Ammon's horn (tissue), 1 donor: ENCODE measurements at places on chromosomes 12 and 14.

DNA sequence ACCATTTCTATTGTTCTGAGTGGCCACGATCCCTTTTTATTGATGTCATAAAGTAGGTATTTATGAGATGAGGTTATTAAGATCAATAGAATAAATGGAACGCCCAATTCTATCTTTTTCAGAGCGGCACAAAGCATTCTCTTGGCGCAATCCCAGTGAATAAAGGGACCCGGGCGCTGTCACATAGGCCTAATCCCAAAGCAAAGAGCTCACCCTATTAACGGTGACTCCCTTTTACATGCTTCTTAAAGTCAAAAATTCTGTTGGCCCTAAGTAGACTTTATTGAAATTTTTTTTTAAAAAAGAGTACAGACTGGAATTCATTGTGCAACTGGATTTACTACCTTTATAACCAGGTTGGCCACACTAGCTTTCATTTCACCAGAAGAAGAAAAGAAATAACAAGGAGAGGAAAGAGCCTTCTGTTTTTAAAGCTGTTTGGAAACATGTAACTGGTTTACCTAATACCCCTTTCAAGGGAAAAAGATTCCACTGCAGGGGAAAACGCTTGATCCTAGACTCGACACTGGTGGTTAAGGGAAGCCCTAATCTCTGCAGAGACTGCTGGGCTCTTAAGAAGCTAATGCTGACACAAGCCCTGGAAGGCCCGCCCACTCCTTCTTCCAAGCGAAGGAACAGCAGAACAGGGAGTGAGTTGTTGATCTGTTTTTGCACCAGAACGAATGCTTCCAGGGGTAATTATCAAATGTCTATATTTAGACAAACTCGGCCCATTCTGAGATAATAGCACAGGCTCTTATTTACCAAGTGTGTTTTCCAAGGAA, 381.2 kb downstream of the BCL11B start:
- peak; percentile 16 for DNase-seq

DNA sequence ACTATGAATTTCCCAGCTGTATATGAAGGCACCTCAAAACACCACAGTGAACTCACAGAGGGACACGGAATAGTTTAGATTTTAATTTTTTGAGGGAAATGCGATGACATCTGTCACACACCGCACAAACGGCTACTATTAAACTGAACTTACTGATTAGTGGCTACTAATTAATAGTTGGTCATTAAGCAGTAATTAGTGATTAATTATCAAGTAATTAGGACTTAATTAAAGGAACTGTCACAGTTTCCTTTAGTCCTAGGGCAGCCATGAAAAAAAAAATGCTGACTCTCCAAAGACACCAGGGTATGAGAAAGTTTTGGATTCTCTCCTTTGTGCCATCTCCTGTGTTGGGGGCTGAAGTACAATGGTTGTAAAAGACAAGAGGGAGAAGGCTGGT, 2.9 kb downstream of the OAS1 start:
- DNase-seq = no peak

DNA sequence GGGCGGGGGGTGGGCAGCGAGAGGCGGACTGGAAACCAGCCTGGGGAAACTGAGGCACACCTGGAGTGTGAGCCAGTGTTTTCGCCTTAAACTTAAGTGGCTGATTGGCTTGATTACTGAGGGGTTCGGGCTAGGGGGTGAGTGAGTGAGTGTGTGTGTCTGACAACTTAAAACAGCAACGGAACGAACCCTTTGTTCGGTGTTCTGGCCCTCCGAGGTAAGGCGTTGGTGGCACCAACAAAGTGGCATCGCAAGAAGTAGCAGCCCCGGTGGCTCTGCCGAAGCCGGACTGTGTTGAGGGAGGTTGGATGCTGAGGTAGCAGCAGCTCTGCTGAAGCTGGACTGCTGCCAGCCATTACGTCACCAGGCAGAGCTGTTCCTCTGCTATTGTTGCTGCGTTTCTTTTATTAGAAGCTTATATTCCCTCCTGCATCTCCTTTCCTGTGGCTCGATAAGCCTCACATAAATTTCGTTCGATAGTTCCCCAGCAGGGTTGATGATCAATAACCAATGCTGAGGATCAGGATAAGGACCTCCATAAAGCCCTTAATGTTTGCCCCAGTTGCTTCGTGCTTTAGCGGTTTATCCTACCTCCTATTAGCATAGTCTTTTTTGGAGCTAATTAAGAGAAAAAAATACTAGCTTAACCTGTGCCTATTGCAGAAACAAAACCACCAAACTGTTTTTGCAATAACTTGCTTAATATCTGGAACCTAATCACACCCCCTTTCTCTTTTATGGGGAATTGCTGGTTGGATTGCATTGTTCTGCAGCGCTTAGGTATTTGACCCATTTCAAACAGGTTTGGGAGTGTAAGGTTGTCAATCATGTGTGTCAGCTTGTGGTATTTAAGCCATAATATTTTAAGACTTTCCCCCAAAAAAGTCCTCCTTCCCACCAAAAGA, 1.3 kb downstream of the GPR137C start:
- DNase-seq = peak; percentile 96

GRCh38 chr12:73053893-73054292, 781.7 kb downstream of the TRHDE start:
- no peak for DNase-seq

GRCh38 chr12:91613223-91613779, 430.7 kb upstream of the DCN start:
- DNase-seq = no peak

GRCh38 chr12:93358821-93359220, 18.9 kb upstream of the NUDT4 start:
- DNase-seq = no peak

DNA sequence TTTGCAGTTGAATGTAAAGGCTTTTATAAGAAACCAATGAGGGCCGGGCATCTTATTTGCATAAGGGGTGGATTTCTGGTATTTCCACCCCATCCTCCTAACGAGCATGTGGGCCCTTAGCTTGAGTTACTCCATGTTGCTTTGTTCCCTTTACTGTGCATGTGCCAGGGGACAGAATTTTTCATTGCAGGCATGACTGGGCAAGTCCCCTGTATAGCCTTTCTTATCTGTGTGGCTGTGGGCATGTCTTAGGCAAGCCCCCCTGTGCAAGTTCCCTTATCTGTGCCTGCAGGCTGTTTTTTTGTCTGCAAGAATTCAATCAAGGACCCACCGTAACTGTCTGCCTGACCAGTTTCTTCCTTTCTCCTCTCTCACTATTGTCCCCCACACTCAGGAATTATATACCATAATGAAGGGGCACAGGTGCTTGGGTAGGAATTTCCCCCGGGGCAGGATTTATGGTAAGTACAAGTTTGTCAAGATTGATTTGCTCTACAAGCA, 152.2 kb upstream of the CNOT2 start:
- no peak for DNase-seq

- DNase-seq = no peak
These were observed 42.4 kb upstream of the IGF1 start for GRCh38 chr12:102522768-102523167.

DNA sequence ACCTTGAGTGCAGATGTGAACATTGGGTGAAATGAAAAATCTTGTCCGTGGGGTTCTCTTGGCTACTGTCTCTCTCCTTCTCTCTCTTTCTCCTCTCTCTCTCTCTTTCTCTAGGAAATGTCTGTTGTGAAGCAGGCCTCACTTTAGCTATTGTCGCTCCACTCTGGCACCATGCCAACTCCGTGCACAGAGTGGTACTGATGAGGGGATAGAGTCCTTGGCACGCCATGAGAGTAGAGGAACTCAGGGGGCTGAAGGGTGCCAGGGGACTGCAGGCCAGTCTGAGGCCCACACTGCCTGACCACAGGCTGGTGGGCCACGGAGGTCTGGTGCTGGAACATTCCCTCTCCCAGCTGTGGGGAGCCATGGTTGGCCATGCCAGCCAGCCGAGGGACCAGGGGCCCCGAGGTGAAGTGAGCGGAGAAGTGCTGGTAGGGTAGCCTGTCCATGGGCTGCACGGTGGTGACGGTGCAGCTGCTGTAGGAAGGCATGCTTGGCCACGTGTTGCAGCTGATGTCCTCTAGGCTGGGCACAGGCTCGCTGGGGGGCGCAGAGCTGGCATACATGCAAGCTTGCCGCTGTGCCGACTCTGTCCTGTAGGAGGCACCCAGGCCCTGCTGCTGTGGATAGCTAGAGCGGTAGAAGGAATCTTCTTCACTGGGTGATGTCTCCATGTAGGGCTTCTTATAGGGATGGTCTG, 50.4 kb downstream of the TBX5 start:
- DNase-seq = peak; percentile 7

DNA sequence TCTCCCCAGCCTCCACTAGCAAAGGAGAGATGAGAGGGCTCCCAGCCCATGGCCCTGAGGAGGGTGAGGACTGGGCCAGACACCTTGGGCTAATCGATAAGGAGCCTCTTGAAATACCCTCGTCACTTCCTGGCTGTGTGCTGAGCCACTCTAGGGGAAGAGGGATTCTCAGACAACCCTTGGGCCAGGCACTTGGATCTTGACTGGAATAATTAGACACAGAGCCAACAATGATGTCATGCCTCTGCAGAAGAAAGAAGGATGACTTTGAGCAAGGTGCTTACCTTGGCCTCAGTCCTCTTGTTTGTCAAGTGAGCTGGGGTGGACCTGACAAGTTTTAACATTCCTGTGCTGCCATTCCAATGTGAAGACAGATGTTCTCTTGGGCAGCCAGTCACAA, 83.1 kb downstream of the LRRC74A start:
- DNase-seq = no peak

- no peak for DNase-seq
These were observed 935.5 kb downstream of the TMTC2 start for GRCh38 chr12:83622205-83622604.

DNA sequence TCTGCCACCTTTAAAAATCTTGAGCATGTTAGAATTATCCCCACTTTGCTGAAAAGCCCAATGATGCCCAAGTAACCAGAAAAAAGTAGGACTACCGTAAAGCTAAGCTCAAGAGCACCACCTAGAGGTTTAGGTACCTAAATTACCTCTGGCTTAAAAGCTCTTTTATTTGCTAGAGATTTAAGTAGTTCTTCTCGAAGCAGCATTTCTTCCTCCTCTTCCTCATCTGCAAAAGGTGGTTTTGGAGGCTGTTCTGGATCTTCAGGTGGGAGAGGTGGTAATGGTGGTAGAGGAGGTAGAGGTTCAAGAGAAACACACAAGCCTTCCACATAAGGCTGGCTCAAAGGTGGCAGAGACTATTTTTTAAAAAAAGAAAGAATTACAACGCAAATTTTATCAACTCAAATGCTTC, 26.9 kb downstream of the ZFC3H1 start:
- DNase-seq = peak; percentile 74

- DNase-seq = no peak
These were observed 36.9 kb downstream of the ZFC3H1 start for GRCh38 chr12:71626768-71627167.

DNA sequence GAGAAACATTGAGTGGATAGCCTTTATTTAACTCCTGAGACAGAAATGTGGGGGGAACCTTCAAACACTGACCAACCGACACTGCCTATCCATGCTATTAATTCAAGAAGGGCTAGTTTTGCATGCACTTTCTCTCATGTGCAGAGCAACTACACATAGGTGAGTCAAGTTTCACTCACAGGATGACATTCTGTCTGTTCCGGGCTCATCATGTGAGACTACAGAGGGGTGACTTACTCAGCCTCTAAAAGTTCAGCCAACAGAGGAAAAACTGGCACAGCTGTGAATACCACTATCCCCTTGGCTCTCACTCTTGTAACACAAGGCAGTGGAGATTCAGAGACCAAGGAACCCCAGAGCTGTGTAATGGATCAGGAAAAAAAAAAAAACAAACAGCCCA, 13.3 kb downstream of the BEST3 start:
- DNase-seq = no peak

- DNase-seq = peak; percentile 77
These were observed 128.3 kb upstream of the FGD4 start for GRCh38 chr12:32270818-32271710.

GRCh38 chr12:25319233-25319984, 68.7 kb upstream of the KRAS start:
- no peak for DNase-seq

DNA sequence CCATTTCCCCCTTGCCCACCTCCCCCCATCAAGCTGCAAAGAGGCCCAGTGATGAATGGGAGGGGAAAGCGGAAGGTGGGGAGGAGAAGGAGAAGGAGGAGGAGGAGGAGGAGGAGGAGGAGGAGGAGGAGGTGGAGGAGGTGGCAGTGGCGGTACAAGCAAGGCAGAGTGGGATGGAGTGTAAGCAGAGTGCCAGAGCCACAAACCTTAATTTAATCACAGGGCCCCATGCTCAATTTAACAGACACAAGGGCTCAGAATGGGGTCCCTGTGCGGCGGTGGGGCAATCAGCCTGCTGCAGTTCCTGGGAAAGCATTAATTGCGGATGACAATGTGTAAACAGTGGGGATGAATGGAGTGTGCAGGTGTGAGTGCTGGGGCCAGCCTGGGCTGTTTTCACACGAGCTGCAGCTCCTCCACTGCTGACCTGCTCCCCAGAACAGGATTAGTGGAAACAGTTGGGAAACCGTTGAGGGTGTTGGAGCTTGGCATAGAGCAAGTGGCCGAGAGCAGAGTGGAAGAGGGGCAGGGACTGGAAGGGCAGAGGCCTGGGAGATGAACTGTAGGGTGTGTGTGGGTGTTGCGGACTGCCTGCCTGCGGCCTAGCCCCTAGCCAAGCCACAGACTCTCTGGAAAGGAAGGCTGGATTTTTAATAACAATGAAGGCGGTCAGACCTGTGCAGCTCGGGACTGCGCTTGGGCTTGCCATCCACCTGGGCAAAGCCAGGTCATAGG, 36.4 kb upstream of the SMOC1 start:
- DNase-seq = no peak

DNA sequence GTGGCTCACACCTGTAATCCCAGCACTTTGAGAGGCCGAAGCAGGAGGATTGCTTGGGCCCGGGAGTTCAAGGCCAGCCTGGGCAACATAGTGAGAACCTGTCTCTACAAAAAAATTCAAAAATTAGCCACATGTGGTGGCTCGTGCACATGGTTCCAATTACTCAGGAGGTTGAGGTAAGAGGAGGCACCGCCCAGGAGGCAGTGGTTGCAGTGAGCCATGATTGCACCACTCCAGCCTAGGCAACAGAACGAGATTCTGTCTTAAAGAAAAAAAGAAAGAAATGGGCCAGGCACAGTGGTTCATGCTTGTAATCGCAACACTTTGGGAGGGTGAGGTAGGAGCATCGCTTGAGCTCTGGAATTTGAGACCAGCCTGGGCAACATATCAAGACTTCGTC, 33.5 kb downstream of the MAP1LC3B2 start:
- no peak for DNase-seq

DNA sequence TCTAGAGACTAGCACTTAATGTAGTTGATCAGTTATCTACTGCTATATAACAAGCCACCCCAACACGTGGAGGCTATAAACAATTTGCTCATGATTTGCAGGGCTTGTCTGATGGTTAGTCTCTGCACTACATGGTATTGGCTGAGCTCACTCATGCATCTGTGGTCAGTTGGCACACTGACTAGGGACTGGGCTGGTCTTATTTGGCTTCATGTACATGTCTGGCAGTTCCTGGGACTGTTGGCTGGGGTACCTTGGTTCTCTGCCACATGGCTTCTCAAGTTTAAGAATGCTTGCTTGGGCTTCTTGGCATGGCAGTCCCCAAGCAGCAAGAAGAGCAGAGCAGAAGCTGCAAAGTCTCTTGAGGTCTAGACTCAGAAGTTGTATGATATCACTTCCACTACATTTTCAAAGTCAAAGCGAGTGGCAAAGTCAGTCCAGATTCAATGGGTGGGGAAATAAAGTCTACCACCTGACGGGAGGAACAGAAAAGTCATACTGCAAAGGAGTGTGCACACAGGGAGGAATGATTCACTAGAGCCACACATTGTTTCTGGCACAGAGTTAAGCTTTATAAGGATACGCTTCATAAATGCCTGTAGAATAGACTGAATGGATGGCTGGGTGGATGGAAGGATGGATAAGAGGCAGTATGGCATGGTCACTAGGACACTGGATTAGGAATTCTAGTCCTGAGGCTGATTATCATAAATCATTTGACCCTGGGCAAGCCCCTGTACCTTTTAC, 44.8 kb upstream of the PTHLH start:
- peak; percentile 56 for DNase-seq
